ENCODE measurements at places on chromosomes 6 and 20.

DNA sequence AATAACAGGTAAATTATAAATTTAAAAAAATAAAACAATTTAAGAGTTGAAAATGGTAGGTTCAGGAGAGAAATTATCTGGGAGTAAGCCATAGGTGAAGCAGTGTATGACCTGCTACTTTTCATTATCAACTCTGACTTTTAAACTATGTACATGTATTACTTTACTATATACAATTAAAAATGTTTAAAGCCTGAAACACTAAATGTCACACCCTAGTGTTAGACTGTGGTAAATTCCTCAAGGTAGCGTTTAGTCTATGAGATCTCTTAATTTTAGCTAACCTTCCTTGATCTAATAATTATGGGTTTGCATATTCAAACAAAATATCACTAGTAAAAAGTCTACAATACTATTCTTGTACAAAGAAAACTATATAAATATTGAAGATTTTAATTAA lies 22.3 kb upstream of the TBC1D32 start:
- no peak for DNase-seq

GRCh38 chr20:32325706-32326503 lies 32.2 kb upstream of the ASXL1 start:
- no peak for DNase-seq

- DNase-seq, result no peak
These were observed 41.7 kb downstream of the COL19A1 start for GRCh38 chr6:69907981-69908498.

DNA sequence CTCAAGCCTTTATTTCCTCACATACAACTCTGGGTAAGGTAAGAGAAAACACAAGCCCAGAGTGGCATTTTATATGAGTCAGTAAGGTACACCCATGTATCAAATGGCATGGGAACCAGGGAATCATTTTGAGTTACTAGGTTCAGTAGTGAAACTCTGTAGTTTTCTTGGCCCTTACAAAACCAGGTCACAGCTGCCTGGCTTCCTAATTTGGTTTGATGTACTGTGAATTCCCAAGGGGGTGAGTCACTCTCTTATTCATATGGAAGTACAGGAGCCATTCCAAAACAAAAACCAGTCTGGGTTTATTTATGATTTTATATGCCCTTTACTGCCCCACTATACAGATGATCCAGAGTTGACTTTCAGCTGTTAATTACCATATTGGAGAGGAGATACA lies 70.7 kb downstream of the PDE7B start:
- DNase-seq, result peak; percentile 75

GRCh38 chr6:80742481-80742880 lies 636.0 kb downstream of the BCKDHB start:
- DNase-seq, result no peak

DNA sequence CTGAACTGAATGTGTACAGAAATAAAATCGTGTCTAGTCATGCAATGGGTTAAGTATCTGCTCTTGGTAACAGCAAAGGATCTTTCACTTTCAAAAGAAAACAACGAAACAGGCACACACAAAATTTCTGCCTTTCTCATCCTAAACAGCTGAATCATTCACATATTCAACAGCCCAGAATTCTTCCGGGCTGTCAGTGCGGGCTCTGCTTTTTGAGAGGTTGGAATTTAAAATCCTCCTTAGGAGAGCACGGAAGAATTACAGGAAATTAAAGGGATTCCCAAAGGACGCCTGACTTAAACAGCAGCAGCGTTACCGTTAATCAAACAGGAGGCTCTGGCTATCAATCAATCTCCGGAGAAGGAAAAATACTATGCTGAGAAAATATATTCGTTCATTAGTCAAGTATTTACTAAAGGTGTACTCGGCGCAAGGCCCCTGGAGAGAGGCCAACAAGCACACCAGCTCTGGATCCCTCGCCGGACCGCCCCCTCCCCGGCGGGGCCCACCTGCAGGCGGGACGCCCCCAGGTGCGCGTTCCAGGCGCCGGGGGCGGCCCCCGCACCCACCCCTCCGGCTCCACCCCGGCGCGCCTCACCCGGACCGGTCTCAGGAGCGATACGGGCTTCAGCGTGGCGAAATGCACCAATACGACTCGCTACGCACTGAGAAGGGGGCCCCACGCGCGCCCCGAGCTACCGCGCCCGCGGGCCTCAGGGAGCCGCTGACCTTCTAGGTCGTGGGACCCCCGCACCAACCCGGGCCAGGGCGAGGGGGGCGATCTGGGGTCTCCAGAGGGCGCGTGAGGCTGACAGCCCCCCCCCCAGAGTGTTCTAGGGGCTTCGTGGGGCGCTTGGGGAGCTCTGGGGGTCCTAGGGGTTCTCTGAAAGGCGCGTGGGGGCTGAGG lies 1.0 kb downstream of the NAPB start:
- DNase-seq, result peak; percentile 53

- DNase-seq, result no peak
These were observed 9.4 kb upstream of the STXBP5 start for GRCh38 chr6:147194652-147195411.

- no peak for DNase-seq
These were observed 79.4 kb downstream of the DACT2 start for GRCh38 chr6:168240160-168240559.

- DNase-seq, result no peak
These were observed 2.4 kb upstream of the AHCY start for GRCh38 chr20:34305333-34306230.

- no peak for DNase-seq
These were observed 10.9 kb upstream of the MRS2 start for GRCh38 chr6:24391756-24392405.

DNA sequence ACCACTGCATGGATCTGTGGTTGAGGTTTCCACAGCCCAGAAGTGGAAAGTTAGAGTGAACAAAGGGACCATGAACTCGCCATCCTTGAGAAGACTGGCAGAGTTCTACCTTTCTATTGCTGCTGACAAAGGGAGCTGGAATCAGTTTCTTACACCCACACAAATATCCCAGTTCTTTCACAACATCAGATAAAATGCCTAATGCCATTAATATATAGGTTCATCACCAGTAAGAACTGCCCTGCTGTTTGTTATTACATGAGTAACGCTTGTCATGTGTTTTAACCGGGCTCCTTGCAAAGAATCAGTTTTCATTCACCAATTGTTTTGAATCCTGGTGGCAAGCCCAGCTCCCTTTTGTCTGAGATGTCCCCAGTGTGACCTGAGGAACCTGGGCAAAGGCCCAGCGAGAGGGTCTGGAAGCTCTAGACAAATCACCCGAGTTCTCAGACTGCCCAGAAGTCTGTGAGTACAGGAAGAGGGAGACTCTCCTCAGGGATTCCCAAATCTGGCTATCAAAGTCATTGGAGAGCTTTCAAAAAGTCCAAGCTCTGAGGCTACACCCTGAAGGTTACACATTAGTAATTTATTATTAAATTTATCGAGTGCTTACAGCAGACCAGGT lies 7.5 kb upstream of the CD164 start:
- no peak for DNase-seq

GRCh38 chr20:11205769-11206362 lies 532.1 kb upstream of the JAG1 start:
- no peak for DNase-seq

DNA sequence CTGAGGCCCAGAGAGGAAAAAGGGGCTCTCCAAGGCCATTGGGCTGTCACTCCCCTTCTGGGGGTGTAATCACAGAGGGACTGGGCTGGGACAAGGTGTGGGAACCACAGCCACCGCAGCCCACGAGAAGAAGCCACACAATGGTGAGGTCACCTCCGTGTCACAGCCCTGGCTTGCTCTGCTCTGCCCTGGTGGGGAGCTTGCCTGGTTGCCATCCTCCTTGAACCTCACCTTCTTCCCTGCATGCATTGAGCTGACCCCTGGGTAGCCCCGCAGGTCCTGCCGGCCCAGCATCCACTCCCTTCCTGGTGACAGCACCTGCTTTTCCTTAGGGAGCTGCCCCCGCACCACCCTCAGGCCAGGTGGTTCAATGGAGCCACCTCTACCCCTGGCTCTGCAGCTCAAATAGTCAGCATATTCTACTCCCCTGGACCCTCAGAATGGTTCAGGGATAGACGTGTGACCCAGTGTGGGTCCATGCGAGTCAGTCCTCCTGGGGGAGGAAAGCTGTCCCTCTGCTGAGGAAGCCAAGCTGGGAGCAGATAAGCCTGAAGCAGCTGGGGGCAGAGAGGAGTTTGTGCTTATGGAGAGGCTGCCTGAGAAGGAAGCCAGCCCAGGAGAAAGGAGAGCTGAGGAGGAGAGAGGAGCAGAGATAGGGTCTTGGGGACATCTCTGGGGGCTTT lies 21.3 kb downstream of the RBM38 start:
- DNase-seq, result no peak

DNA sequence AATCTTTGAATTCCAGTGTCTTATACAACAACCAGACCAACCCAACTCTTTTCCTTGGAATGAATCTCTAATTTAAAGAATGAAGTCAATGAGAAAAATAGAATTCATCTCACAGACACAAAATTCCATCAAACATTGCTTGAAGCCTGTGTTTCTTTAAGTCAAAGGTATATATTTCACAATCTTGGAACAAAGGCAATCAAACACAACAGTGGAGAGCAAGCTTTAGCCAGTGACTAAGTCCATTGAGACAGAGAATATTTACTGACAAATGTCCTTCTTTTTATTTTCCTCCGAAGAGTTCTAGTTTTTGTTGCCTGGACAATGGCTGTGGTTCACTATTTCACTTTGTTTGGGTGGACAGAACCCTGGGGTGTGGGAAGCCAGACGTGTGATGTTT lies 35.8 kb downstream of the MEP1A start:
- no peak for DNase-seq

GRCh38 chr20:891058-891705 lies 25.0 kb downstream of the ANGPT4 start:
- DNase-seq, result no peak

DNA sequence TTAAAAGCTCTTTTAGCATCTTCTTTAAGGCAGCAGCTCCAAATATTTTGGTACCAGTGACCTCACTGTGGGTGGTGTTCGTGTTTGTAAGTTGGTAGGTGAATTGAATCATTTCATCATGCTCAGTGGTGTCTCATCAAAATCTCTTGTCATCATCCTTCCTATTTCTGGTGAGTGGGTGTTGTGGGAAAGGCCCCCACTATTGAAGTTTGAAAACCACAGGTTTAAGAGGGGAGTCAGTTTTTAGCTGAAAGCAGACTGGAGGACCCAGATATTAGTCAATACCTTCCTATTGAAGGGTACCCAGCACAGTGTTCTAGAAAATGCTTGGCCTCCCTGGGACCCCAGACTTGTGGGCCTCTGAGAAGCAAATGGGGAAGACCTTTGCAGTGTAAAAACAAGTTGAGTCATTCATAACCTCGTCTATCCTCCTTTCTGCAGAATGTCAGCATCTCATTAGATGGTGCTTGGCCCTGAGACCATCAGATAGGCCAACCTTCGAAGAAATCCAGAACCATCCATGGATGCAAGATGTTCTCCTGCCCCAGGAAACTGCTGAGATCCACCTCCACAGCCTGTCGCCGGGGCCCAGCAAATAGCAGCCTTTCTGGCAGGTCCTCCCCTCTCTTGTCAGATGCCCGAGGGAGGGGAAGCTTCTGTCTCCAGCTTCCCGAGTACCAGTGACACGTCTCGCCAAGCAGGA lies 3.7 kb downstream of the PIM1 start:
- DNase-seq, result no peak

GRCh38 chr20:43220612-43221011 lies 30.9 kb upstream of the PTPRT start:
- DNase-seq, result no peak

- DNase-seq, result no peak
These were observed 138.6 kb upstream of the AFDN start for GRCh38 chr6:167688123-167688522.

- DNase-seq, result no peak
These were observed 50.9 kb downstream of the MAP7 start for GRCh38 chr6:136499370-136499769.

- no peak for DNase-seq
These were observed 131.9 kb downstream of the TRMT11 start for GRCh38 chr6:126118058-126118755.

- DNase-seq, result no peak
These were observed 69.8 kb upstream of the PHACTR2 start for GRCh38 chr6:143607974-143608373.

DNA sequence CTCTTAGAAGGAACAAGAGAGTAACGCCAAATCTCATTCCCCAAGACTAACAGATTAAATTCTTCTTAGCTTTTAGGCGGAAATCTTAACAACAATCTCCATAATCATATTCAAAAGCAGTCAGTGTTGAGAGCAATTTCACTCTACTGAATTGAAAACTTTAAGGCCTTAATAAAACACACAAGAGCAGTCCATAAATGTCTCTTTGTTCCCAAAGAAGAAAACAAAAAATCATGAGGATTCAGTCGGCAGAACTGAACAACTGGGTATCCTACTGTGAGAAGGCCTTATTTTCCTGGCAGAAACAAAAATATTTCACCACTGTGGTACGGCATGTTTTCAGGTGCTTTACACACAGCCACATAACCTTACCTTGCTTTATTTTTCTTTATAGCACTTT lies 14.4 kb downstream of the ABHD12 start:
- DNase-seq, result no peak

Measured in femur (tissue), 1 donor.